ENCODE measurements at places on chromosomes 6 and 20.

GRCh38 chr20:11378252-11378651, 539.4 kb upstream of the BTBD3 start:
- H3K27me3 ChIP-seq: no peaks in the 10 kb centered on the region
- no peak for DNase-seq
- no peaks in the 10 kb centered on the region for H3K4me1 ChIP-seq
- H3K27ac ChIP-seq: no peak overlapping the region

DNA sequence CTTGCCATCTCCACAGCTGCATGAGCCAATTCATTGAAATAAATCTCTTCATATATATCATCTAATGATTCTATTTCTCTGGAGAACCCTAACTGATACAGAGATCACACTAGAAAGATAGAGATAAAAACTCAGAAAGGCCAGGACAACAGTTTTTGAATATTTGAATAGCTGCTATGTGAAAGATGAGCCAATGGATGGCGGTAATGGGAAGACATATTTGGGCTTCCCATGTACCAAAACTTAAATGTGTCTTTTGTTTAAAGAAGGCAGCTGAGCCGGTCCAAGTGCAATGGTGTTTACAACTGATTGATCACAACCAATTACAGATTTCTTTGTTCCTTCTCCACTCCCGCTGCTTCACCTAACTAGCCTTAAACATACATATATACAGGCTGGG, 35.1 kb downstream of the SGK1 start:
- H3K36me3 ChIP-seq: peaks cover 6% of the 10 kb centered on the region
- no peaks in the 10 kb centered on the region for H3K27me3 ChIP-seq
- peaks cover 4% of the 10 kb centered on the region for H3K4me1 ChIP-seq
- H3K27ac ChIP-seq: no peak overlapping the region
- DNase-seq: no peak

- peaks cover 5% of the 10 kb centered on the region for H3K36me3 ChIP-seq
- no peaks in the 10 kb centered on the region for H3K4me1 ChIP-seq
- no peak for DNase-seq
- no peak overlapping the region for H3K27ac ChIP-seq
- peaks cover 27% of the 10 kb centered on the region for H3K27me3 ChIP-seq
Observed at GRCh38 chr6:160979061-160979708, 12.4 kb upstream of the MAP3K4 start.

DNA sequence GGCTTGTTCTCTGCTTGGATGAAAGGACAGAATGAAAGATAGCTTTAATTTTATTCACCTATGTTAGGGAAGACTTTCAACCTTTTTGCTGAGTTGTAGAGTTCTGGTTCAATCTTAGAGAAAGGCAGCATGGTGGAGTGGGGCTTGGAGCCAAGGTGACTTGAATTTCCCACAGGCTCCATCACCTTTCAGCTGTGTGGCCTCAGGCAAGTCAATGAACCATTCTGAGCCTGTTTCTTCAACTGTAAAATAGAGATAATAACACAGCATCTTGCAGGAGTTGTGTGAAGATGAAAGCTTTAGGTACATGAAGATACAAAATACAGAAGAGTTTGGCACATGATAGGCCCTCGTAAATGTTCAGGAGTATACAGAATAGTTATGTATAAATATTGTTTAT, 19.1 kb upstream of the DTNBP1 start:
- H3K27me3 ChIP-seq: peaks cover 22% of the 10 kb centered on the region
- H3K4me1 ChIP-seq: no peaks in the 10 kb centered on the region
- H3K4me3 ChIP-seq: no peak overlapping the region
- H3K27ac ChIP-seq: no peak overlapping the region

- H3K4me1 ChIP-seq: no peaks in the 10 kb centered on the region
- peaks cover 53% of the 10 kb centered on the region for H3K27me3 ChIP-seq
- DNase-seq: no peak
- no peak overlapping the region for H3K27ac ChIP-seq
- no peak overlapping the region for H3K4me3 ChIP-seq
Observed at GRCh38 chr6:28068067-28068466, 12.3 kb upstream of the ZNF165 start.

DNA sequence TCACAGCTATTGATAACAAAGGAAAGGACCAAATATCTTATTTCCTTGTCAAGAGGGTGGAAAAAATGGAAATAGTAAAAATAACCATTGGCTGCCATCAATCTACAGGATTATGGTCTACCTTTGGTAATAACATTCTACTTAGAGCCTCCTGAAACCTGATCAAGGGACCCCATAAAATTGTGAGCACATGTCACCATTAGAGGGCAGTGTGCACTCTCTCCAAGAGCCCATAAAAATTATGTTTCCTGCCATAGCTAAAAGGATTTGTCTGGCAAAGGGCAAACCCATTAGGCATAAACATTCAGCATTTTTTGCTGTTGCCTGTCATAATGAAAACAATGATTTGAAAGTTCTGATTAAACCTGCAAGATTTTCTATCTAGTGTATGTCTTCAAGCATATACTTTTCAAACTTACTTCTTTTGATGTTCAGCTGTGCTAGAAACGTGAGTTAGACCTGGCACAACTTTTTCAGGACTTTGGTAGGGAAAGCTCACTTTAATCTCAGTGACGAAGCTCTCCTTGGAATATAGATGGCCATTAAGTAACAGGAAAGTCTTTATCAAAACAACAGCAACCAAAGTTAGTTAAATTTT, 120.7 kb upstream of the ZFP64 start:
- H3K27me3 ChIP-seq: peaks cover 14% of the 10 kb centered on the region
- DNase-seq: peak; percentile 46
- H3K4me1 ChIP-seq: peaks cover 3% of the 10 kb centered on the region
- H3K36me3 ChIP-seq: no peaks in the 10 kb centered on the region

GRCh38 chr6:138310294-138310693, 67.4 kb upstream of the SMIM28 start:
- no peaks in the 10 kb centered on the region for H3K4me1 ChIP-seq
- no peak overlapping the region for H3K27ac ChIP-seq
- DNase-seq: no peak
- H3K4me3 ChIP-seq: no peak overlapping the region
- H3K27me3 ChIP-seq: peaks cover 39% of the 10 kb centered on the region

DNA sequence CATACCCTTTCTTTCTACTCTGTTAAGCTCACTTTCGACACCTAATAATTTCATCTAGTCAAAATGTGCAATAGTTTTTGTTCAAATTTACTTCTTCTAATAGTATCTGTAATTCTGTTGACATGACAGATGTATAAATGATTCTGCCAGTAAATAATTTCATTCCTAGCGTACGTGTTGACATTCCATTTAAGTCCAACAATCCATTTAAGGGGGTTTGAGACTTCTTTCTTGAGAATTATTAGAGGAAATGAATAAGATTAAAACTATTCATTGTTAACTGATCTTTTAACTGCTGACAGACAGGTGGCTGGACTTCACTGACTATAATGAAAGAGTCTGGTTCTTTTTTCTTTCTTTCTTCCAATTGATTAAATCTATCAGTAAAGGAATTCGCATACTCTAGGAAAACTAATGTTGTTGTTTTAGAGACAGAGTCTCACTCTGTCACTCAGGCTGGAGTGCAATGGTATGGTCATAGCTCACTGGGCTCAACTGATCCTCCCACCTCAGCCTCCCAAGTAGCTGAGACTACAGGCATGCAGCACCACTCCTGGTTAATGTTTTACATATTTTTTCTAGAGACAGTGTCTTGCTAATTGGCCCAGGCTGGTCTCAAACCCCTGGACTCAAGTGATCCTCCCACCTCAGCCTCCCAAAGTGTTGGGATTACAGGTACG, 55.9 kb downstream of the MAP3K5 start:
- H3K27me3 ChIP-seq: no peaks in the 10 kb centered on the region
- no peak overlapping the region for H3K27ac ChIP-seq
- peaks cover 13% of the 10 kb centered on the region for H3K36me3 ChIP-seq
- no peak for DNase-seq

- DNase-seq: no peak
- H3K4me3 ChIP-seq: no peak overlapping the region
Observed at GRCh38 chr6:53805725-53806124, 10.9 kb downstream of the LRRC1 start.

GRCh38 chr6:73169633-73170032, 55.7 kb downstream of the KHDC1L start:
- H3K27me3 ChIP-seq: no peaks in the 10 kb centered on the region
- no peak for DNase-seq
- H3K4me1 ChIP-seq: no peaks in the 10 kb centered on the region
- no peaks in the 10 kb centered on the region for H3K36me3 ChIP-seq
- H3K4me3 ChIP-seq: no peak overlapping the region

GRCh38 chr6:89873721-89874120, 20.5 kb upstream of the GJA10 start:
- H3K27ac ChIP-seq: no peak overlapping the region
- H3K27me3 ChIP-seq: no peaks in the 10 kb centered on the region
- peaks cover 29% of the 10 kb centered on the region for H3K36me3 ChIP-seq
- no peak overlapping the region for H3K4me3 ChIP-seq

- DNase-seq: no peak
- H3K27me3 ChIP-seq: no peaks in the 10 kb centered on the region
- no peak overlapping the region for H3K27ac ChIP-seq
- H3K4me3 ChIP-seq: no peak overlapping the region
Observed at GRCh38 chr6:142950291-142950690, 5.3 kb upstream of the HIVEP2 start.

- DNase-seq: no peak
- no peak overlapping the region for H3K4me3 ChIP-seq
- no peaks in the 10 kb centered on the region for H3K4me1 ChIP-seq
- H3K36me3 ChIP-seq: no peaks in the 10 kb centered on the region
- H3K27me3 ChIP-seq: no peaks in the 10 kb centered on the region
Observed at GRCh38 chr6:91569071-91569470, 982.2 kb upstream of the MAP3K7 start.

DNA sequence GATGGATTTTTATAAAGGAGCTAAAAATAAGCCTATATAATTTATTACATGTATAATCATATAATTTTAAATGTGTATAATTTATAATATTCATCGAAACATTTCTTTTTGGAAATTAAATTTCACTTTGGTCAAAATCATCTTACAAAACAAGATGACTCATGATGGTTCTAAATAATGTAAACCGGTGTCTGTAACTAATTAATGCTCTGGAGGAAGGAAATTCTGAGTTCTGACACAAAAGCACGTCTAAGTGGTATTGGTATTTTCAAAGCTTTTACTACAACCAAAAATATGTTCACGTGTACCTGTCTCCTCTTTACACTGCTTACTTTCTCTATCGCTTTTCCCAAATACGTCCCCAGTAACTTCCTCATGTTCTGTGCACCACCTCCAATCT, 134.1 kb downstream of the MTHFD1L start:
- DNase-seq: no peak
- H3K27me3 ChIP-seq: no peaks in the 10 kb centered on the region
- no peak overlapping the region for H3K27ac ChIP-seq
- no peak overlapping the region for H3K4me3 ChIP-seq
- H3K36me3 ChIP-seq: no peaks in the 10 kb centered on the region

All from effector memory CD8-positive, alpha-beta T cell (primary cell).